ENCODE measurements at places on chromosomes 2 and 18.

GRCh38 chr2:28748176-28748575 is 3.5 kb upstream of the PPP1CB start:
- DNase-seq: no peak

DNA sequence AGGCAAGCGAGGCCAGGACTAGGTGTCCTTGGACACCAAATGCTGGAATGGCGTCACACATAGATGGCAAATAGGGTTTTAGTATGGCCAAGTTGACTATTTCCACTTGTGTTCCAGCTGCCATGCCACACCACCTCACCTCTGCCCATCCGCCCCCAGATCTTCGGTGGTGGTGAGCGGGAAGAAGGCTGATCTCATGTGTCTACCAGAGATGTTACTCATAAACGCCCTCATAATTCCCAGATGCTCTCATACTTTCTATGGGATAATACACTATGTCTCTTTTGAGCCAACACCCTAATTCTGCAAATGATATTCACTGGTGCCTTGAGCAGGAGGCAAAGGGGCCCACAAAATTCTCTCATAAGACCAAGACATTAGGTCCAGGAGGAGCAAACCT is 281.1 kb upstream of the FN1 start:
- no peak for DNase-seq

DNA sequence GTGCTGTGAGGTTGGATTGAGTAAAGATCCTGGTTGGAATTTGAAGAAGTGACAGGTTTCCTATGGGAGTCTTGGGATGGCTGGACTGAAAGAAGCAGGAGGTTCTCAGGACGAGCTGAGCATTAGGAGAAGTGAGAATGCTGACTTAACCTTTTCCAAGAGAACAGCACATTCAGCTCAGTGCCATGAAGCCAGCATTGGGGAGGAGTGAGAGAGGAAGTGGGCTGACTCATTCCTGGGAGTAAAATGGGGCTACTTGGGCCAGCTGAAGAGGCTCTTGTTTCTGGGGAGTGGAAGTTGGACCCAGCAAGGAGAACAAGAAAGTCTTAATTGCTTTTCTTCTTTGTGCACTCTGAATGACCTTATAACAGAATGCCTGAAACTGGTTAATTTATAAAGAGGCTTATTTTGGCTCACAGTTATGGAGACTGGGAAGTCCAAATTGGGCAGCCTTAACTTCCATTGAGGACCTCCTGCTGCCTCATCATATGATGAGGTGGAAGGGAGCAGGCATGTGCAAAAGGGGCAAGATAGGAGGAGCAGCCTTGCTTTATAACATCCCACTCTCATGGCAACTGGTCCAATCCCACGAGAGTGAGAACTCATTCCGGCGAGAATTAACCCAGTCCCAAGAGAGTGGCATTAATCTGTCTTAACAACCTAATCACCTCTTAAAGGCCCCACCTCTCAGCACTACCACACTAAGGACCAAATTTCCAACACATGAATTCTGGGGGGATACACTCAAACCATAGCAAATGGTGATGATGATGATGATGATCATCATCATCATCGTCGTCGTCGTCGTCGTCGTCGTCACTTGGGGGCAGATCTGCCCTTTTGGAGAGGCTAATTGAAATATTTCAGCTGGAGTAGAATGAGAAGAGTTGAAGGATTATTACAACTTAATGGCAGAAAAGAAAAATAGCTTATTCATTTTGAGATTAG is 26.1 kb downstream of the DGUOK start:
- no peak for DNase-seq

GRCh38 chr18:48913201-48913600 is 37.6 kb downstream of the SMAD7 start:
- DNase-seq: no peak

- DNase-seq: no peak
These were observed 151.6 kb downstream of the MREG start for GRCh38 chr2:215861607-215862350.

- no peak for DNase-seq
These were observed 362.0 kb downstream of the ZNF521 start for GRCh38 chr18:24989760-24990593.

DNA sequence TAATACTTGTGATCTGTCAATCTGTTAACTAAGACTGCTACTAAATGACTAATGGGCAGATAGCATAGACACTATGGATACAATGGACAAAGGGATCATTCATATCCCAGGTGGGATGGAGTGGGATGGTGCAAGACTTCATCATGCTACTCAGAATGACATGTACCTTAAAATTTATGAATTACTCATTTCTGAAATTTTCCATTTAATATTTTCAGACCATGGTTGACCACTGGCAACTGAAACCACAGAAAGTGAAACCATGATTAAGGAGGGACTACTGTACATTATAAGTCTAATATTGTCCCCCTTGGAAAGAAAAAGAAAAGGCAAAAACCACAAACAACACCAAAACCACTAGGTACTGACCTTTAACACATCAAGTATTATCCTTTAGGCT is 247.0 kb upstream of the SYT4 start:
- no peak for DNase-seq

- DNase-seq: no peak
These were observed 506.2 kb upstream of the SLC39A10 start for GRCh38 chr2:195150819-195151218.

- DNase-seq: no peak
These were observed 72.6 kb downstream of the VIT start for GRCh38 chr2:36769106-36769505.

GRCh38 chr2:101232770-101233169 is 19.9 kb upstream of the CNOT11 start:
- DNase-seq: no peak

DNA sequence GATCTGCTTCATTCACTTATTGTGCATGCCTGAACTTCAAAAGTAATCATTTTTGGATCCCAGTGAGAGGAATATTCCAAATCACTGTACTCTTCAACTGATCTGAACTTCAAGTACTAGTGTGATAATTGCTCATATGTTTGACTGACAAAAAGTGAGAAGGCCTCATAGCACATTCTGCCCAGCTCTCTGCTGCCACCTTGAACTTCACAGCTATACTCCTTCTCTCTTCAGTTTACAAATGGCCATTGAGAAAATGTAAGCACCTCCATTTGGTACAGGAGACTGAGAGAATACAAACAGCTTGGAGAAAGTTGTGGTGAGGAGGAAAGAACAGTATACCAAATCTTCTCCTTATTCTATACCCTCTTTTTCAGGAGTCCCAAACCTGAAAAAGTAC is 946.0 kb upstream of the CHAC2 start:
- no peak for DNase-seq

DNA sequence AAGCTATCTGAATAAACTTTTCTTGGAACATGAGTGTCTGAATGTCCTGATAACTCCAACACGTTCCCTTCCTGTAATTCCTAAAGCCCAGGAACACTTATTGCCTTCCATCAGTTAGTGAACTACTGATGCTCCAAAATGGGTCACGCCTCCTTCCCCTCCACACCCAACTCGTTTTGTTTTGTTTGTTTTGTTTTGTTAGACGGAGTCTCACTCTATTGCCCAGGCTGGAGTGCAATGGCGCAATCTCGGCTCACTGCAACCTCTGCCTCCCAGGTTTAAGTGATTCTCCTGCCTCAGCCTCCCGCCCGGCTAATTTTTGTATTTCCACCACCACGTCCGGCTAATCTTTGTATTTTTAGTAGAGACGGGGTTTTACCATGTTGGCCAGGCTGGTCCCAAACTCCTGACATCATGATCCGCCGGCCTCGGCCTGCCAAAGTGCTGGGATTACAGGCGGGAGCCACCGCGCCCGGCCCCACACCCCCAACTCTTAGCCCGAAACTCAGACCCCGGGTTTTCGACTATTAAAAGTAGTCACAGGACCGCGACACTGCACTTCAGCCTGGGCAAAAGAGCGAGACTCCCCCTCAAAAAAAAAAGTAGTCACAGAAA is 774 bp downstream of the IER3IP1 start:
- DNase-seq: no peak
